ENCODE measurements at places on chromosomes 5 and 9.

DNA sequence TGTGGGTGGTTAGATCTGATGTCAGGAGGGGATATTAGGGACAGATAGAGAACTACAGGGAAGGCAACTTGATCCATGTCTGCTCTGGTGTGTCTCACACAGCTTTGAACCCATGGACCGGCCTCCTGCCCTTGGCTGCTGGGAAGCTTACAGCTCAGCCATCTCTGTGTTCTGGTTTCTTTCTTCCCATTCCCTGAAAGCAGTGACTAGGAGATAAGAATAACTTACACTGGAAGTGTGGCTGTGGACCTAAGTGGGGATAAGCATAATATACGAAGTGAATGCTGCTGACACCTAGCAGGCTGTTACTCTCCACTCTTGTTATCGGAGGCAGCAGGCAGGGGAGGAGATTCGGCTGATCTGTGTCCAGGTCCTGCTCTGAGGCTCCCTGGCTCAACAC, 282.3 kb upstream of the TUT7 start:
- no peak for DNase-seq

GRCh38 chr9:112032009-112032408, 135.4 kb downstream of the UGCG start:
- peak; percentile 65 for DNase-seq

DNA sequence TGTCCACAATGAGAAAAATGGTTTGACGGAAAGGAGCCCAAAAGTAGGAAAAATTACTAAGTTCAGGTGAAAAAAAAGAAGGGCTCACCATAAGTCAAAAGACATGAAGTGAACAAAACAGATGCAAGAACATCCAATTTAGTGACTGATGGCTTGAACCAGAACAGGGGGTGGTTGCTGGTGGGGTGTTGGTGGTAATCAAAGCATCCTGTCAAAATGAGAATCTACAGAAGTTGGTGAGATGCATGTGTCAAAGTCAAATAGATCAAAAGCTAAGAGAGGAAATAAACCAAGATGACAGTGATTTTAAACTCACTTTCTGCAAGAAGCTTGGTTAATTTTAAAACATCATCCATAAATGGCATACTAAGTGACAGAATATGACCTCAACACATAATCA, 117.4 kb downstream of the MLLT3 start:
- peak; percentile 22 for DNase-seq

DNA sequence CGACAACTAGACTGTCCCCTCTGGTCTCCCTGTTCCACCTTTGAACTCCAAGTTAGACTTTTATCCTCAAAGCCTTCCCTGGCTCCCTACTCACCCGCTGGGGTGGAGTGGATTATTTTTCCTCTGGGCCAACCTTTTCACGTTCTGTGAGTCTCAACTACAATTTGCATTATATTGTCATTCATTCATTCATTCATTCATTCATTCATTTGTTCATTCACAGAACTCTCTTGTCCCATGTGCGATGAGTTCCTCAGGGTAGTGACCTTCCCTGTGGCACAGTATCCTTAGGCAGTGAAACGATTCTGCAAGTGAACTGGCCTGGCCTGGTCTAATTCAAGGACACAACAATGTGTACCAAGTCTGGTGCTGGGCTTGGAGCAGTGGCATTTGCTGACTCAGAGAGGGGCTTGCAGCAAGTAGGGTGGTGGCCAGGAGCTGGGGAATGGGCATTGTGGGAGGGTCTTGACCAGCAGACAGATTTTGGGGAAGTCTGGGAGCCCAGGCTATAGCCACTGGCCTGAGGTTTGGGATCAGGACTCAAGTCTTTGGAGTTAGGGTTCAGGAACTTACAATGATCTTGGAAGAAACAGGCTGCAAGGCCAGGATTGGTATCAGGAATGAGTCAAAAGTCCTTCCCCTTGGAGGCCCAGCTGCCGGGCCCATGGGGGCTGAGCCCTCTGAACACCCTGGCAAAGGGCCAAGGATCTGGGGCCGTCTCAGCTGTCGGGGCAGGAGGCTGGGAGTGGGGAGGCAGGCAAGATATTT, 37.2 kb upstream of the COL15A1 start:
- no peak for DNase-seq

Data from activated CD4-positive, alpha-beta T cell treated with anti-CD3 and anti-CD28 coated beads, Interleukin-2, Interleukin-4, amounts not matched to agents 100 ng/mL and 50 ng/mL, durations not matched to agents 16 hours and 8 hours (primary cell).